ENCODE measurements at places on chromosomes 3 and 15. TPM values are rescaled to one million over a fixed set of nuclear protein-coding genes. Genes with fewer than 3 reads are reported as not detected.
A peak's percentile ranks its signal among the peaks of the same experiment; 100 is the strongest.

GRCh38 chr15:51736069-51736468 is 1.4 kb downstream of the LYSMD2 start:
- DNase-seq, result no peak

DNA sequence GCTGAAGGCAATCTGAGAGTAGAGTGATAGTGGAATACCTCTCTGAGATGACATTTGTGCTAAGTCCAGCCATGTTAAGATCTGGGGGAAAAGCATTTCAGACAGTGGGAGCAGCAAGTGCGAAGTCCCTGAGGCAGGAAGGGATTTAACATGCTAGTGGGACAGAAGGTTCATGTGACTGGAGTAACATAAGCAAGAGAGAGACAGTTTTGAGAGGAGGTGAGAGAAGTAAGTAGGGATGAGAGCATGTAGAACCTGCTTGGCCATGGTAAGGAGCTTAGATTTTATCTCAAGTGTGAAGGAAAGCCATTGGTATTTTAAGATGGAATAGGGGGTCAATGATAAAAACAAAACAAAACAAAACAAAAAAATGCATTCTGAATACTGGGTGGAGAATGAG is 358.6 kb upstream of the KCNH8 start:
- DNase-seq, result no peak

- peak; percentile 51 for DNase-seq
Observed at GRCh38 chr3:24017305-24017704, 72.2 kb downstream of the NR1D2 start.

- DNase-seq, result no peak
Observed at GRCh38 chr3:108218811-108219210, 3.4 kb downstream of the IFT57 start.

- no peak for DNase-seq
Observed at GRCh38 chr15:48119277-48119676, 1.5 kb upstream of the SLC24A5 start.

DNA sequence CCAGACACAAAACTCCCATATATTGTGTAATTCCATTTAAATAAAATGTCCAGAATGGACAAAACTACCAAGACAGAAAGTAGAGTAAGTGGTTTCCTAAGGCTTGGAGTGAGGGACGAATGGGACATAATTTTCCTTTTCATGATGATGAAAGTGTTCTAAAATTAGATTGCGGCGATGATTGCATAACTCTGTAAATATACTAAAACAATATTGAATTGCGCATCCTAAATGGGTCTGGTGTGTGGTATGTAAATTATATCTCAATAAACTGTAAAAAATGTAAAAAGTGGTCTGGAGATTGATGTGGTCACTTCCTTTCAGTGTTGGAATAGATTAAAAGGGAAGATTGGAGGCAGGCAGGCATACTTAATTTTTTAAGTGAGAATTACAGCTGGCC is 105.9 kb upstream of the KCNAB1 start:
- DNase-seq, result no peak

- no peak for DNase-seq
Observed at GRCh38 chr3:171704002-171704401, 106.3 kb downstream of the PLD1 start.

The ANKRD34C gene
- 0.47 TPM for total RNA-seq

The SUSD5 gene
- 7.8 TPM for total RNA-seq

The SCN11A gene
- 0.05 TPM for total RNA-seq

The GP5 gene
- total RNA-seq, result 0.11 TPM

The SCAANT1 gene
- total RNA-seq, result not detected
